Anterior cingulate cortex (tissue), 58 donors: ENCODE measurements at places on chromosomes 16 and 17.

- no peak for DNase-seq
These were observed 10.0 kb upstream of the ABCA3 start for GRCh38 chr16:2350500-2350899.

GRCh38 chr16:65418435-65418834, 296.6 kb upstream of the CDH11 start:
- no peak for DNase-seq

DNA sequence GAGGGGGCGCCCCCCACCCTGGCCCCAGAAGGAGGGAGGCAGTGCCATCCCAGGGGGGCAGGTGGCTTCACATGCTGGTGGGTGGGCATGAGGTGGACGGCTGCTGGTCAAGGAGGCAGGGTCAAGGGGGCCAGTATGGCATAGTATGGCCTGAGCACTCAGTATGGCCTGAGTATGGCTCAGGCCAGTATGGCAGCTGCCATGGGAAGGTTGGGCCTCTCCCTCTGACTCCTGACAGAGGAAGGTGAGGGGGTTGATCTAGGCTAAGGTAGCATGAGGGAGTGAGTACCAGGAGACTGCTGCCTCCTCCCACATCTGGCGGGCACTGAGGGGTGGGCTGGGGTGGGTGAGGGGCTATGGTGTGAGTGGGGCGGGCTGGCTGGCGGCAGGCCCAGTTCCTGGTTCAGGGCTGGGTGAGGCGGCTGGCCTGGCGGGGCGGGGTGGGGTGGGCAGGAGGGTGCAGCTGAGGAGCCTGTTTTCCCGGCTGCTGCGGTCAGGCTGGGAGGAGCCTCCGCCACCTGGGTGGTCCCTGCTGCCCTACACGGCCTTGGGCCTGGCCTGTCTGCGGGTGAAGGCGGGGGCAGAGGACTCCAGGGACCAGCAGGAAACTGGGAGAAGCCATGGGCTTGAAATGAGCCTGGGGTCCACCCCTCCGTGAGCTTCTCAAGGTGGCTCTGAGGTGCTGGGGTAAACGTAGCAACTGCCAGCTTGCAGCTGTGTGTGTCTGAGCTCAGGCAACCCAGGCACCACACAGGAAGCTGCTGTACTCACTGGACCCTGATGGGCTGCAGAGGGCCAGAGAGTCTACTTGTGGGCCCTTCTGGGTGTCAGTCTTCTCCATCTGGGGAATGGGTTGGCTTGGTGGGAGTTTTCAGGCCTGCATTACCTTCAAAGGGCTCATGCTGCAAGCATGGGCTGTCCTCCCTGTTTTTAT, 57.0 kb downstream of the RAI1 start:
- no peak for DNase-seq

DNA sequence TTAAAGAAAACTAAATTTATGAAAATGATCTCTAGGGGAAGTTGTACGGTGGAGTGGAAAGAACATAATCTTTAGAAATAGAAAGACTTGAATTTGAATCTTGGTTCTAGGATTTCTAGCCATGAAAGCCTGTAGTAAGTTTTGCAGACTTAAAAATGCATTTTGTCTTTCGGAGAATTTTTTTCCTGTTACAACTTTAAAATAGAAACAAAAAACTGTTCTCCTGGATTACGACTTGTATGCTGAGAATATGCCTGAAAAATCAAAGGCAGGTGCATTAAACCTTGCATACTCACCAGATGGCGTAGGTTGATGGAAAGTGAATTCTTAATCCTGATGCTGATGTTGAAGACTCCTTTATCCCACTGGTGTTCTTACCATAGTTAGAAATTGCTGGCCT, 7.5 kb upstream of the MPHOSPH6 start:
- DNase-seq, result no peak

GRCh38 chr16:14205666-14206065, 134.5 kb downstream of the MRTFB start:
- no peak for DNase-seq

DNA sequence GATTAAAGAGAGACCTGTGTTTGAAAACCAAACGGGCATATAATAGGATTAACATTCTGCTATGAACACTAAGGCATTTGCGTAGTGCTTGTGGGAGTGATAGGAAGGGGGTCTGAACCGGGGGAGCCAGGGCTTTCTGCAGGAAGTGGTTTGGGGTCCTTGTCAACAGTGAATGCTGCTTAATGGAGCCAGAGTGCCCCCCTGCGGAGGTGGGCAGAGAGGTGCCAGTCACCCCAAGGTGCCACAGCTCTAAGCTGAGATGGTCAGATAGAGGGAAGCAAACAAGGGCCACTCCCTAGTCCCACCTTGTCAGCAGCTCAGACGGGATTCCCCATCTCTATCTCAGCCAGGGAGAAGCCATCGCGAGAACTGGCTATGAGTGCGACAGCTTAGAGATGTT, 17.7 kb downstream of the NAA60 start:
- no peak for DNase-seq

DNA sequence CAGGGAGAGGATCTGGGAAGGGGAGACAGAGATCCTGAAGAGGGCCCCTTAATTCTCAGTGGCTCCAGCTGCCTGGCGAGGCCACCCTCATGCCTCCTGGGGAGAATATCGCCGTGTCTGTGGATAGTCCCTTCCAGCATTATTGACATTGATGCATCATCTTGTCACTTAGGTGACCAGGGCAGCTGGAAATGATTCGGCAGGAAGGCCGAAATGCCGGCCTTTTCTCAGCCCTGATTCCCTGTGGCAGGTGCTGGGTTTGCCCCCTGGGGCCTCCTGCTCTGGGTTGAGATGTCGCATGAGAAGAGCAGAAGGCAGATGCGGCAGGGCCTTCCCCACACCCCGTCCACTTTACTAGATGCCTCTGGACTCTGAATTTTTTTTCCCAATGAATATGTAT, 89.5 kb downstream of the RAP1GAP2 start:
- no peak for DNase-seq

GRCh38 chr17:43020030-43020621, 2.1 kb downstream of the VAT1 start:
- no peak for DNase-seq

- DNase-seq, result no peak
These were observed 172.0 kb downstream of the CDK5R1 start for GRCh38 chr17:32658470-32659418.

GRCh38 chr16:12868169-12868568, 33.2 kb upstream of the SHISA9 start:
- no peak for DNase-seq

DNA sequence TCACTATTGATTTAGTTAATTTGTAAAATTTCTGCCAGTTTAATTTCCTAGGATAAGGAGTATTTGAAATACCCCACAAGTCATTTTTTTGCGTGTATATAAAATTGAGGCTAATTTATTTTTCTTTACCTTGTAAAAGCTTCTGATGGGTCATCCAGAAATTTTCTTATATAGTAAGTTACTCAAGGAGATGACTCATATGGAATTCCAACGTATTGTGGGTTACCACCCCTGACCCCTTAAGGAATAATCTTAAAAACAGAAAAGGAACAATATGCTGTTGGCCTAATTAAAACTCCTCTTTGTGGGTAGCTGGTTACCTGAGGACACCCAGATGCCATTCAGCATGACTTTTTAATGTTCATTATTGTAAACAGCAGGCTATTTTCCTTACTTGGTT, 13.6 kb downstream of the HEATR6 start:
- DNase-seq, result no peak

- DNase-seq, result peak; percentile 22
These were observed 190.4 kb downstream of the ABCC12 start for GRCh38 chr16:47965439-47965838.

DNA sequence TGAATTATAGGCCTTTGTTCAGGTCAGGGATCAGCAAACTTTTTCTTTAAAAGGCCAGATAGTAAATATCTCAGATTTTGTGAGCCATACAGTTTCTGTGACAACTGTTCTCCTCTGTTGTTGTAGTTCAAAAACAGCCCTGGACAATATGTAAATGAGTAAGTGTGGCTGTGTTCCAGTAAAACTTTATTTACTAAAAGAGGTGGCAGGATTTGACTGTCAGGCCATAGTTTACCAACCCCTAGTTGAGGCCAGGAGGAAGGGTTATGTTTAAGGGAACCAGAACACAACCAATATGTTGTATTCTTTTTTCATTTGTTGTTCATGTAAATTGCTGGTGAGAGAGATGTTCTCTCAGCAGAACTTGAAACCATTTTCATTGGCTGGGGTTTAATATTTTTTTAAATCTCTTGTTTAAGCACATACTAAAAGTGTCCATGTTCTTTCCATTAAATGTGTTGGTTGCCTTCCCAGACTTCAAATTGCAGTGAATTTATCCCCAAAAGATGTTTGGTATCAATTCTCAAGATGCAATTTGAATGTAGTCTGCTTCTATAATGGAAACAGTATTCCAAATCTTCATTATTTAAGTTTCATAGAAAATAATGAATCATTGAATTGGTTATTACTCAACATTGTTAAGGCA, 260.3 kb downstream of the FTO start:
- no peak for DNase-seq

- DNase-seq, result no peak
These were observed 2.8 kb downstream of the CDH13 start for GRCh38 chr16:82629441-82630027.

DNA sequence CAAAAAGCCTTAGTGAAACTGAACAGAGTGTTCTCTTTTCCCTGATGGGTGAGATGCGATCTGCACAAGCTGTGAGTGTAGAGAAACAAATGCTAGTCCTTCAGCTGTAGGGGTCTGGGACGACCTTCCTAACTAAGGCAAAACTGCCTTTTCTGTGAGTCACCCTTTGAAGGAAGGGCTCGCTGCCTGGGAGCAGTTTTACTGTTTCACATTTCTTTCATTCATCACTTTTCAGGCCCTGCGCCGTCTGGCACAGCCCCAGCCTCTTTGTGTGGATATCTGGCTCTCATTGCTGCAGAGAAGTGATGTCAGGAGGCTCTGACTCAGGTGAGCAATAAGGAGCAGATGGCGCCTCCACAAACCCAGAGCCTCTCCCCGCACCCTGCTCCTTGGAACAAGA, 57.4 kb downstream of the HS3ST3A1 start:
- no peak for DNase-seq

DNA sequence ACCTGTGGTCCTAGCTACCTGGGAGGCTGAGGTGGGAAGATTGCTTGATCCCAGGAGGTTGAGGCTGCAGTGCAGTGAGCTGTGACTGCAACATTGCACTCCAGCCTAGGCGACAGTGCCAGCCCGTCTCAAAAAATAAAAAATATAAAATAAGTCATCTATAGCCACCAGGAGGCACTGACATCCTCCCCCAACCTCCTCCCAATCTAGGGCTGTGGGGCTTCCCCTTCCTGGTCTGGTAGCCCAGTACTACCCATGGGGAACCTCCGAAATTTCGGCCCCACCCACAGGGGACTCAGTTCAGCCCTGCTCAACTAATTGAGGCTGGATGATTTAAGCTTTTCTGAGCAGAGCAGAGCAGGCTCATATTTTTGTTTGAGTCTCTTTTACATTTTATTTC, 3.2 kb downstream of the ZSCAN10 start:
- DNase-seq, result no peak

GRCh38 chr17:36089888-36090836, at the start of gene CCL3:
Gene CCL3, minus strand, starts transcription at chr17:36090143. Its CDS starts 85 bp downstream, at chr17:36090058.
- no peak for DNase-seq

GRCh38 chr16:65463652-65464260, 341.9 kb upstream of the CDH11 start:
- DNase-seq, result no peak

GRCh38 chr17:39193346-39193745, 4.1 kb downstream of the CACNB1 start:
- DNase-seq, result no peak

- DNase-seq, result no peak
These were observed 4.2 kb downstream of the CD300LB start for GRCh38 chr17:74527081-74527480.

GRCh38 chr17:61338000-61338798, 61.4 kb upstream of the TBX2 start:
- DNase-seq, result no peak

DNA sequence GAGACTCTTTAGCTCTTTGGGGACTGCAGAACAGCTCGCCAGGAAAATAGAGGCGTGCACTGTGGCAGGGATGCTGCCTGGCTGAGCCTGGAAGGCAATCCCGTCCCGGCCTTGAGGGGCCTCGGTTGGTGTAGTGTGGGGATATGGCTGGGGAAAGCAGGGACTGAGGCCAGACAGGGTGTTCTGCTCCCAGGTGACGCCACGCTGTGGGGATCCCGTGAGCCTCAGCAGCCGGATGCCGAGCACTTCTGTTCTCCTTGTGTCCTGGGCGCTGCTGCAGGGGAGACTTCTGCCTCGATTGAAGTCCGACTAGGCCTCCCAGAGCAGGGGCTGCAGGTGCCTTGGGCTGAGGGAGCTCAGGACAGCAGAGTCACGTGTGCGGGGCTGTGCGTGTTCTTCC, 72.6 kb downstream of the BANP start:
- DNase-seq, result no peak

GRCh38 chr16:55699616-55700015, 43.8 kb downstream of the SLC6A2 start:
- no peak for DNase-seq

DNA sequence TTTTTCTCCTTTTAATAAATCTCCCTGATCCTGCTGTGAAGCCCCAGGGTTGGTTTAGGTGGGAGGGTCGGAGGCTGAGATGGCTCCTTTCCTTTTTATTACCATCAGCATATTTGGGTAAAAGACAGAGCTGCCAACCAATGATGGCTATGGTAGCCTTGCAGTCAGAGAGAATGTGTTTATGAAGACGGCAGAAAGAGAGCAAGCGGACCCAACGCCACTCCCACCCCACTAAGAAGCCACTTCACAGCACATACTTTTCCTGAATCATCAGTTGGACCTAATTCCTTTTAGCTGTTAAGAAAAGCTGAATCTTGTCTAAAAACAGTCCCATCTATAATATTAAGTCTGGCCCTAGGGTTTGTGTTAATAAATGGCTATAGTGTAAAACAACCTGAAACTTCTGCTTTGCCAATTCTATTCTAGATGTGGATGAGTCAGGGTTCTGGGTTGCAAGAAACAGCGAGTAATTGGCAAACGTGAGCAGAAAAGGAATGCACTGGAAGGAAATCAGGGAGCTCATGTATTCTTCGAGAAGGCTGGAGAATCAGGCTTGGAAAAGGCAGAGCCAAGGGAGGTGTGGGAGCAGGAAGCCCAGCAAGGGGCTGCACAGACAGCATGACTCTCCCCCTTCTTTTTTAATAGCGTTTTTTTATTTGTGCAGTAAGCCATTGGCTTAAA, 34.0 kb upstream of the PRKCA start:
- no peak for DNase-seq

DNA sequence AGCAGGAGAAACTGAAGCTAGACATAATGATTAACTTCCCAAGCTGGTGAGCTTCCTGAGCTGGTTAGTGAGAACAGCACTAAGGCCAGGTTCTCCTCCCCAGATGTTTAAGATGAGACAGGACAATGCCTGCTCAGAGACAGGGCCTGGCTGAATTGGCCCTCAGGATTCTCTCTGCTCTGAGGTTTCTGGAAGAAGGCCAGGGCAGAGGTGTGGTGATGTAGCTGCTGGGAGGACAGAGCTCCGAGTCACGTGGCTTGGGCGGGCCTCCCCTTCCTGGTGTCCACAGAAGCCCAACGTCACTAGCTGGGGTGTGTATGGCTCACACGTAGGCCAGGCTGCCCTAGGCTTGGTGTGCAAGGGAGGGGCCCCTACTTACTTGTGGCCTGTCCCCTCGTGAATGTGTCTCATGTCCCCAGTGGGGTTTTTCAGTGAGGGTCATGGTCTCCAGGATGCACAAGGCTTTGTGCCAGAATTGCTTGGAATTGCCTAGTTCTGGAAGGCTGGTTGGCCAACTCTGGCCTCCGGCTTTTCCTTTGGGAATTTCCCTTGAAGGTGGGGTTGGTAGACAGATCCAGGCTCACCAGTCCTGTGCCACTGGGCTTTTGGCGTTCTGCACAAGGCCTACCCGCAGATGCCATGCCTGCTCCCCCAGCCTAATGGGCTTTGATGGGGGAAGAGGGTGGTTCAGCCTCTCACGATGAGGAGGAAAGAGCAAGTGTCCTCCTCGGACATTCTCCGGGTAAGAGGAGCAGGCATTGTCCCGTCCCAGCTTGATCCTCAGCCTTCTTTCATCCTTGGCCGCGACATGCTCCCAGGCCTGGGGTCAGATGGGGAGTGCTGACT, 3.4 kb downstream of the NOD2 start:
- DNase-seq, result peak; percentile 27
